ENCODE measurements at places on chromosomes 2 and 18.

- H3K4me1 ChIP-seq, result no peaks in the 10 kb centered on the region
- no peaks in the 10 kb centered on the region for H3K36me3 ChIP-seq
- H3K27me3 ChIP-seq, result no peaks in the 10 kb centered on the region
- H3K27ac ChIP-seq, result no peak overlapping the region
- H3K4me3 ChIP-seq, result no peak overlapping the region
- DNase-seq, result no peak
Measured at GRCh38 chr2:130760754-130761751, 5.7 kb downstream of the AMER3 start.

DNA sequence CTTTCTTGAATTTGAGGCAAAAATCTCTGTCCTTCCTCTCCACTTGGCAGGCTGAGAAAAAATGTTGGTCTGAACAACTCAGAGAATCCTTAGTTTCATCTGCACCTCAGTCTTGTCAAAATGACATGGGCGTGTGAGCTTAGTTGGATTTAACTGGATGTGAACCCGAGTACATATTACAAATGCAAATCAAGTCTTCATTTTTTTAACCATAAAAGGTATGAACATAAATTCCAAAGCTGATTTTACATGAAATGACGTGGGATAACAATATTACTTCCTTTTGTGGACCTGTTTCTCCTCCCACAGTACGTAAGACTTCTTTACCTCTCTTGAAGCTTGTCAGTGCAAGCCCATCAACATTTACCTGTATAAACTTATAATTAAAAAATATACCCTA lies 32.6 kb upstream of the RND3 start:
- no peak for DNase-seq
- no peaks in the 10 kb centered on the region for H3K36me3 ChIP-seq
- no peak overlapping the region for H3K4me3 ChIP-seq
- no peaks in the 10 kb centered on the region for H3K4me1 ChIP-seq
- no peak overlapping the region for H3K27ac ChIP-seq

- H3K4me3 ChIP-seq, result no peak overlapping the region
- H3K27ac ChIP-seq, result peak overlapping the region; percentile 45
- peak; percentile 52 for DNase-seq
Measured at GRCh38 chr2:28613633-28614501, 118.0 kb downstream of the PLB1 start.

- H3K36me3 ChIP-seq, result no peaks in the 10 kb centered on the region
- DNase-seq, result no peak
- H3K27ac ChIP-seq, result no peak overlapping the region
Measured at GRCh38 chr2:132757002-132757589, 87.1 kb upstream of the LYPD1 start.

DNA sequence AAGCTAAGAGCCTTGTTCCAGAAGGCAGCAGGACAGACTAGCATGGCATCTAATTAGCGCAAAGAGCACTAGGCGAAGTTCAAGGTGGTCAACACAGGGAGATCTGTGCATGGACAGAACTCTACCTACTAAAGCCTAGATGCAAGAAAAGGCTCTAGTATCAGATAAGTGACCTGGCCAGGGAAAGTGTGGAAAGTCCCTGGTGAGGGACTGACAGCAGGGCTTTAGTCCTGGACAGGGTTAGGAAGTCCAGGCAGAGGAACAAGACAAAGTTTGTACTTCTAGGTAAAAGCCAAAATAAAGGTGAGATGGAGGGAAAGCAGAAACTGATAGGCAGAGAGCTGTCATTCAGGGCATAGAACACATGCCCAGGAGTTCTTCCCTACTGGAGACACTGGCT lies 45.0 kb upstream of the PCBP1 start:
- no peak for DNase-seq
- H3K36me3 ChIP-seq, result no peaks in the 10 kb centered on the region
- no peaks in the 10 kb centered on the region for H3K27me3 ChIP-seq
- no peak overlapping the region for H3K4me3 ChIP-seq
- H3K27ac ChIP-seq, result no peak overlapping the region

- no peaks in the 10 kb centered on the region for H3K27me3 ChIP-seq
- no peak for DNase-seq
- H3K4me1 ChIP-seq, result no peaks in the 10 kb centered on the region
Measured at GRCh38 chr2:151691631-151692030, 42.6 kb downstream of the NEB start.

GRCh38 chr2:110852541-110853263 lies 120.3 kb downstream of the ACOXL start:
- no peaks in the 10 kb centered on the region for H3K27me3 ChIP-seq
- no peak overlapping the region for H3K27ac ChIP-seq
- no peaks in the 10 kb centered on the region for H3K36me3 ChIP-seq
- H3K4me3 ChIP-seq, result no peak overlapping the region
- no peak for DNase-seq

GRCh38 chr2:88086401-88086800 lies 18.8 kb downstream of the SMYD1 start:
- no peak for DNase-seq
- H3K27ac ChIP-seq, result no peak overlapping the region
- no peaks in the 10 kb centered on the region for H3K27me3 ChIP-seq
- H3K36me3 ChIP-seq, result no peaks in the 10 kb centered on the region

Data from breast epithelium (tissue), 4 donors.